Mesothelial cell of epicardium (in vitro differentiated cells): ENCODE measurements at places on chromosomes 7 and 10.
A peak's percentile ranks its signal among the peaks of the same experiment; 100 is the strongest.

GRCh38 chr7:147774461-147774860 is 816.1 kb upstream of the C7orf33 start:
- DNase-seq = no peak

DNA sequence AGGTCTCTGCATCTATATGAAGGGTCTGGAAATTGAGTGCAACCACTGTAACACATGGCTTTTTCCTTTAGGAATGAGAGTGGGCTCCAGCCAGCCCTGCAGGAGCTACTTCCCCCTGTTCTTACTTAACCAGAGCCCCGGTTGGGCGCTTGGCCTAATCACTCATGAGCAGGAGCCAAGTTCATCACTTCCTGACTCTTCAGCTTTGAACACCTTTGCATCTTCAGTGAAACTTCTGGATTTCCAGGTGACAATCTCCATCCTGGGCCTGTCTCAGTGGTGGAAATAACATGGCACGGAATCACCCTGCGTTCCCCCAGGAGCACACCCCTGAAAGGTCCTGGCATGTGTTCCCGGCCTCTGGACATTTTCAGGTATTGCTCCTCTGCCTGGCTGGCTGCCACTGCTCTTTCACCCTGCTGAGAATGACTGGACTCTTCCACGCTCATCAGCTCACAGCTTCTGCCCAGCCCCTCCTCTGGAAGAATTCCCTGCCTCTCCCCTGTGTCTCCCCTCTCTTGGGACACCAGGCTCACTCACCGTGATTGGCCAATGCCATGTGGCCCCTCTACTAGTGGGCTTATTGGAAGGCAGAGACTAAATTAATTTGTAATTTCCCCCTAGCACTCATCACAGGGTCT is 229.1 kb upstream of the GRB10 start:
- no peak for DNase-seq

- DNase-seq = no peak
Measured at GRCh38 chr10:103241262-103242011, 4.2 kb upstream of the RPEL1 start.

DNA sequence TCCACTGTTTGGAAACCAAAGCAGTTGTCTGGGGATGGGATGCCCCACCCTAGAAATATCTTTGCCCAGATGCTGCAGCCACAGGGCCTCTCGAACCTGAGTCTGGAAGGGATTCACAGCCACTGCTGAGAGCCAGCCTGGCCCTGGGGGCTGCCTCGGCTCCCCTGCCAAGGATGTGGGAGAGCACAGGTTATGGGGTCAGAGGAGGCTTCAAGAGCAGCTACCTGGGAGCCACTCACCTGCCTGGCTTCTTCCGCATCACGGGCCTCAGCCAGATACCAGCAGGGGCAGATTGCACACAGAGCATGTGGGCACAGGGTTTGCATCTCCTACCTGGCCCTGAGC is 5.4 kb upstream of the PWWP2B start:
- DNase-seq = peak; percentile 13

GRCh38 chr7:150356265-150356897 is 12.2 kb upstream of the REPIN1 start:
- DNase-seq = no peak

GRCh38 chr10:16828114-16828568 is 10.9 kb upstream of the RSU1 start:
- DNase-seq = no peak

DNA sequence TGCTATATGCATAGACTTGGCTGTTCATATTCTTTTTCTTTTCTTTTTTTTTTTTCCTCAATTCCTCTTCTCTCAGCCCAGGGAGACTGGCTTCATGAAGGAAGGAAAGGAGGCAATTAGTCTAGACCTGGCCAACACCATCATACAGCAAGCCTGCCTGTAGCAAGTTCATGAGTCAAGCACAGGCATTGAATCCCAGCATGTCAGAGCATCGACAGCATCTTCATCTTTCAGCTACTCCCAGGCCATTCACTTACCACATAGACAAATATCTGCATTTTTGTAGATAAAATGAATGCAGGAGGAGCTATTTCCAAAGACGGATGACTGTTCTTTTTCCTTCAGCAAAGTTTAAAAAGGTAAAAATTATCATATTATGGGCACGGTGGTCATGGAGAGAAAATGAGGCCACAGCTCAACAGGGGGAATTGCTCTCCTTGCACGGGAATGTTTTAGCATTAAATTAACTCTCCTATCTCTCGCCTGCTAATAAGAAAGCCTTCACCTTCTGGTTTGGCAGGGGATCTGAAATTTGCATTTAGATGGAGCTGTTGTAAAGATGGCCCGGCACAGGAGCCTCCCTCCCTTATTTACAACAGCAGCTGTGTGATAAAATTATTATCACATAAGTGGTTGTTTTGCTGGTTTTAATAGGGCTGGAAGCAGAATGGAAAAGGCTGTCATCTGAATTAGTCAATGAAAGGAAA is 626.5 kb upstream of the AUTS2 start:
- DNase-seq = no peak

GRCh38 chr7:129955993-129956543 is 3.3 kb upstream of the UBE2H start:
- no peak for DNase-seq

GRCh38 chr10:125344573-125345171 is 184.3 kb upstream of the CTBP2 start:
- DNase-seq = no peak

- no peak for DNase-seq
Measured at GRCh38 chr7:96401200-96401599, 79.3 kb upstream of the SLC25A13 start.

DNA sequence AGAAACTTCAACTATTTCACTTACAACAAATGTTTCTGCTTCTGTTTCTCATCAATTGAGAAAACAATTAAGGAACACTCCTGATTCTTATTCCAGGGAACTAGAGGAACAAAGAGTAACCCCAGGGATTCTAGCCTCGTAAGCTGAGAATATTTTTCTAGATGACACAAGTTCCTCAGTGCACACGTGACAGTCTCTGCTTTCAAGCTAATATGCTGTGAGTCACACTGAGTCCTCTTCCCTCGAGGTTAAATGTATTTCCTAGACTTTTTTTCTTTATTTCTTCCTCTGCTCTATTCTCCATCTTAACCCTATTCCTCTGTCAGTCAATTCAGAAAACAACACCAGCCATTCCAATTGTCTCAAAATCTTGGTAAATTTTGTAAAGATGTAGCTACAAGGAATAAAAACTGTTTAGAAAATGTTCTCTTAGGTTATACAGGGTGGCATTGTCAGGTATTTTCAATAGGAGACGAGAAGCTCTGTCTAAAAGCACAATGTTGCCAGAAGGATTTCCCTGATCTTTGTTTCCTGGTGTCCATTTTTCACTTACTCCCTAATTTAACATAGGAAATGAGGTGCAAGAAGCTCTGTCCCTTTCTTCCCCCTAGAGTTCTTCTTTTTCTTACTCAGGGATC is 5.8 kb upstream of the C1GALT1 start:
- DNase-seq = no peak

DNA sequence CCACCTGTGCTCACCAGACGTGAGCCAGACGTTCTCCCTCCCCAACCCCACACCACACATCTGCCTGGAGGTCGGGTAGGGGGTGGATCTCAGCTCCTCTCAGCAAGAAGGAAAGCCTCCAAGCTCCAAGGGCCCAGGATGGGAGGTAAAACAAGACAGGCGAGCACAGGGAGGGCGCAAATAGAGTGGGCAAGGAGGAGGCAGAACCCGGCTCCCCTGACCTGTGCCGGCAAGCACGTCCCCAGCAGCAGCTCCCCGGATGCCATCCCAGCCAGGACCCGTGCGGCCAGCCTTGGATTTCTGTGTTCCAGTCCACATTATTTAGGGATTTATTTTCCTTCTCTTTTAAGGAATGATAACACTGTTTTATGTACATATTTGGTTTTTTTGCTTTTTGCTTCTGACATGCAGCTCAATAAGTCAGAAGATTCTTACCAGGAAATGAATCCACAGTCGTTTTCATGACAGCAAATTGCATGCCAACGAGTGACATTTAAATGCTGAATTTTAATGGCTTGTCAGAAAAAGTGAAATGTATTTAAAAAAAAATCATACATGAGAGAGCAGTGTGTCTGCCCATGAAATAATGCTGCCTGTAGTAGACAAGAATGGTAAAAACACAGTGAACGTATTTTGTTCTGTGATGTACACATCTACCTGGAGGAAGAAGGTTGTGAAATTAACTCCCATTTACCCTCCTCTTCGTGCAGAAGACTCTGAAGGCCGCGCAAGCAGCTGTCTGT is 276.5 kb downstream of the PTPRN2 start:
- no peak for DNase-seq

DNA sequence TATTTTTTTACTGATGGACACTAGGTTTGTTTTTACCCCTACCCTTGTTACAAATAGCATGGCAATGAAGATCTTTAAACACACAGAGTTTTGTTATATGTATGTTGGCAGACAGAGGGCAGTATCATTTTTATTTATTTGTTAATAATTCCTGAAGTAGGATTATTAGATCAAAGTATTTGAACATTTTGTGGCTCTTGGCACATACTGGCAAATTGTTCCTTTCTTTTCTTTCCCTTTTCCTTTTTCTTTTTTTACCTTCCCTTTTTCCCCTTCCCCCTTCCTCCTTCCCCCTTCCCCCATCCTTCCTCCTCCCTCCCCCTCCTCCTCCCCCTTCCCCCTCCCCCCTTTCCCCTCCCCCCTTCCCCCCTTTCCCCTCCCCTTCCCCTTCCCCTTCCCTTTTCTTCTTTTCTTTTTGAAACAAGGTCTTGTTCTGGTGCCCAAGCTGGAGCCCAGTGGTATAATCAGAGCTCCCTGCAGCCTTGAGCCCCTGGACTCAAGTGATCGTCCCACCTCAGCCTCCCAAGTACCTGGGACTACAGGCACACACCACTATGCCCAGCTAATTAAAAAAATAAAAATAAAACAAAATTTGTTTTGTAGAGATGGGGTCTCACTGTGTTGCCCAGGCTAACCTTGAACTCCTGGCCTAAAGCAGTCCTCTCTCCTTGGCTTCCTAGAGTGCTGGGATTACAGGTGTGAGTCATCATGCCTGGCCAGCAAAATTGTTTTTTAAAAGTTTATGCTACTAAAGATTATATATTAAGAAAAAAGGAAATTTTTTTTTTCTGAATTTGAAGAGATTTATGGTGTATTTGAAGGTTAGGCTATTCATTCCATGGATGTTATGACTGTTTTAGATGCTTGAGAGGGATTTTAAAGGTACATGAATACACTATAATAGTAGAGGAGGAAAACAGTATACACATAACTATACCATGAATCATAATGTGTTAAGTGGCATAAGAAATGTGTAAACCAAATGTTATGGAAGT is 39.3 kb downstream of the SEPTIN7 start:
- DNase-seq = no peak

- DNase-seq = no peak
Measured at GRCh38 chr10:67770537-67770936, 67.5 kb downstream of the DNAJC12 start.

- no peak for DNase-seq
Measured at GRCh38 chr10:130485958-130486895, 350.0 kb downstream of the GLRX3 start.

- DNase-seq = no peak
Measured at GRCh38 chr7:120460949-120461348, 188.0 kb downstream of the KCND2 start.

- DNase-seq = no peak
Measured at GRCh38 chr10:114609518-114610426, 48.3 kb downstream of the ABLIM1 start.

DNA sequence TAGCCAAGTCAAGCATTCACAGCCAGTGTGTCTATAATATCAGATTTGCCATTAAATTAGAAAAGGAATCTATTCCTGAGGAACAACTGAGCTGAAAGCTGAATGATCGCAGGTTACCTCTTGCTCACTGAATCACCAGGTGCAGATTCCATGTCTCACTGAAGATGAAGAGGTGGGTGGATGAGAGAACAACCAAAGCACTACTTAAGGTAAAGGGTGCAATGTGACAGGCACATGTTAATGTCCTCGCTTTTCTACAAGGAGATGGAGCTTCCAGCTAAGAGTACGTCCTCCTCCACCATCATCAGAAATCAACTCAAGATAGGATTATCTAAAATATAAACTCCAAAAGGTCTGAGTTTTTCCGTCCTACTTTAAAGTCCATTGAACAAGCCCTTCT is 4.6 kb downstream of the SORCS1 start:
- DNase-seq = no peak

DNA sequence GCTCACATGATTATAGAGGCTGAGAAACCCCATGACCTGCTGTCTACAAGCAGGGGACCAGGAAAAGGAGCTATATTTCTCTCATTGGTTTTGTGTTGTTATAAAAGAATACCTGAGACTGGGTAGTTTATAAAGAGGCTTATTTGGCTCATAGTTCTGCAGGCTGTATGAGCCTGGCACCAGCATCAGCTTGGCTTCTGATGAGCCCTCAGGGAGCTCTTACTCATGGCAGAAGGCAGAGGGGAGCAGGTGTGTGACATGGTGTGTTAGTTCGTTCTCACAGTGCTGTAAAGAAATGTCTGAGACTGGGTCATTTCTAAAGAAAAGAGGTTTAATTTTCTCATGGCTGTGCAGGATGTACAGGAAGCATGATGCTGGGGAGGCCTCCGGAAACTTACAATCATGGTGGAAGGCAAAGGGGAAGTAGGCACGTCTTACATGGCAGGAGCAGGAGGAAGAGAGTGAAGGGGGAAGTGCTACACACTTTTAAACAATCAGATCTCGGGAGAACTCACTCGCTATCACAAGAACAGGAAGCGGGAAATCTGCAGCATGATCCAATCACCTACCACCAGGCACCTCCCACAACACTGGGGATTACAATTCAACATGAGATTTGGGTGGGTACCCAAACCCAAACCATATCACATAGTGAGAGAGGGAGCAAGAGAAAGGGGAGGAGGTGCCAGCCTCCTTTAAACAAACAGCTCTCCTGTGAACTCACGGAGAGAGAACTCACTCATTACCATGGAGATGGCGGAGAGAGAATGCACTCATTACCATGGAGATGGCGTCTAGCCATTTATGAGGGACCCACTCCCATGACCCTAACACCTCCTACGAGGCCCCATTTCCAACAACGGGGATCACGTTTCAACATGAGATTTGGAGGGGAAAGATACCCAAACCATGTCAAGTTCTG is 133.4 kb downstream of the JCAD start:
- no peak for DNase-seq

- DNase-seq = no peak
Measured at GRCh38 chr7:139094596-139094995, 14.9 kb downstream of the ZC3HAV1 start.

GRCh38 chr10:111354859-111355258 is 278.0 kb downstream of the ADRA2A start:
- DNase-seq = no peak

GRCh38 chr7:123023126-123023525 is 27.6 kb upstream of the TAS2R16 start:
- no peak for DNase-seq

DNA sequence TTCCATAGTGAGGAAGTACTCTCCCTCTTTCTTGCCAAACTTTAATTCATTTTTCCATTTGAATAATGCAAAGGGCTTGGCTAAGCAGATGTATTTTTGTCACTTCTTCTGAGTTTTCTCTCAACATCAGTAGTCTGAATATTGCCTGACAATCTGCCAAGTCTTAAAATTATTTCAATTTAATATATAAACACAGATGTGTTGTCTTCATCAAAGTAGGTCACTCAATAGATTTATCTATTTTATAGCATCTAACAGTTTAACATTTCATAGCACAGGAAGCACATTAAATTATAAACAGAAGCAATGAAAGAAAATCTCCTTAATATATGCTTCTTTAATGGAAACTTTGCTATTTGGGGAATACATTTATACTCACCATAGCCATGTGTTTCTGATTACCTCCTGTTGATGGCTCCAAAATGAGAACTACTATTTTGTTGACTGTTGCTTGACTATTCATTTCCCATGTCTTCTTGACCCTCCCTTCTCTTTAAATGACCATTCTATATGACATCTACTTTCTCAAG is 4.5 kb downstream of the CPED1 start:
- no peak for DNase-seq
